ENCODE measurements at places on chromosomes 2 and 18.

- no peak for DNase-seq
Measured at GRCh38 chr2:21041462-21041861, 2.4 kb downstream of the APOB start.

GRCh38 chr2:68855550-68855949, 15.6 kb downstream of the BMP10 start:
- DNase-seq = no peak

GRCh38 chr2:63194175-63194574, 143.5 kb downstream of the OTX1 start:
- DNase-seq = no peak

- DNase-seq = no peak
Measured at GRCh38 chr2:128103407-128103806, 12.4 kb downstream of the UGGT1 start.
